NCI-H1417 treated with DMSO at 0.1 percent for 48 hours (cell line): ENCODE measurements at places on chromosomes 7 and 10.

- no peak for DNase-seq
These were observed 197.2 kb downstream of the PTPRN2 start for GRCh38 chr7:158390460-158390859.

DNA sequence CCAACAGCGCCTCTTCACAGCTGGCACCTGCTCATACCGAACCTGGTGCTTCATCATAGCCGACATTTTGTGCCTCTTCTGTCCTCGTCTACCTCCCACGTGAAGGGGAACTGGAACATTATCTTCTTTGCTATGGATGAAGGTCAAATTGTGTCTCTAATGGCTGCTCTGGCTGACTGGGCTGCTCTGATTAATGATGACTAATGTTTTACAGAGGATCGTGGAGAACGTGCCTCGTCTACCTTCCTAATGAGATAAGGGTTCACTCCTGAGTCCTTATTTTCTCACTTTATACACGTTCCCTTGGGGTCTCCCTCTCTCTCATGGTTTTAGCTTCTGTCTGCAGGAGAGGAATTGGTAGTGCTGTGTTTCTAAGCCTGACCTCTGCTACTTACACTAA, 420.3 kb downstream of the PHTF2 start:
- no peak for DNase-seq

- DNase-seq: no peak
These were observed 12.1 kb downstream of the ABCA13 start for GRCh38 chr7:48183370-48183743.

DNA sequence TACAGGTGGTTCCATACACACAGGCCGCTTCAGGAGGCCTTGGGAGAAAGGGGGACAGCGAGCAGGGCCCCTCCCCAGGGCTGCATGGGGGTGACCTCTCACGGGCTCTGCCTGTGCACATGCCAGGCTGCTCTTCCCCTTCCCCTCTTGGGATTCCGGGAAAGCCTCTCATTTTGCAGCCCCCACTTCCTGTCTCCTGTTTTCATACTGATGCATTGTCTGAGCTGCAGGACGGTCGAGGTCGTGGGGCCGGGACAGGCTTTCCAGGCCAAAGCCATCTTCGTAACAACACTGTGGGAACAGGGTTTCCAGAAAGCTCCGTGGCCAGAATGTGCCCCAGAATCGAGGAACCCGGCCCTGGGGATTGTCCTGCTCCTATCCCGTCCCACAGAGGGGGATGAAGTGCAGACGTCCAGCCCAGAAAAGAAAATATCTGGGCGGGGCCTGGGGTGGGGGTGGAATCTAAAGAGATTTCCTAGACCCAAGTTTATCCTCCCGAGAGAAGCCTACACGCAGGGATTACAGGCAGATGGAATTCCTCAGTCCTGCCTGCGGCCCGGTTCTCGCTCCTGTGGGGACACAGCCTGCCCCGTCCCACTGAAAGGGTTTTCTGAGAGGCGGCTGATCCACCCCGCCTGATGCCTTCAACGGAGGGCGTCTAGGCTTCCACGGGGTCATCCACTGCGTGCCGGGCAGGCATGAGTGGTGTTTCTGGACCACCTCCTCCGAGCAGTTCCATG, 29.5 kb upstream of the DNAAF5 start:
- DNase-seq: no peak

- no peak for DNase-seq
These were observed 106.4 kb downstream of the BMPER start for GRCh38 chr7:34011696-34012095.
